Activated T-helper 9 cell treated with anti-CD3 and anti-CD28 coated beads, Interleukin-2, amount 50 U/mL, for 16 hours (primary cell): ENCODE measurements at places on chromosomes 12 and 14.
A peak's percentile ranks its signal among the peaks of the same experiment; 100 is the strongest.

DNA sequence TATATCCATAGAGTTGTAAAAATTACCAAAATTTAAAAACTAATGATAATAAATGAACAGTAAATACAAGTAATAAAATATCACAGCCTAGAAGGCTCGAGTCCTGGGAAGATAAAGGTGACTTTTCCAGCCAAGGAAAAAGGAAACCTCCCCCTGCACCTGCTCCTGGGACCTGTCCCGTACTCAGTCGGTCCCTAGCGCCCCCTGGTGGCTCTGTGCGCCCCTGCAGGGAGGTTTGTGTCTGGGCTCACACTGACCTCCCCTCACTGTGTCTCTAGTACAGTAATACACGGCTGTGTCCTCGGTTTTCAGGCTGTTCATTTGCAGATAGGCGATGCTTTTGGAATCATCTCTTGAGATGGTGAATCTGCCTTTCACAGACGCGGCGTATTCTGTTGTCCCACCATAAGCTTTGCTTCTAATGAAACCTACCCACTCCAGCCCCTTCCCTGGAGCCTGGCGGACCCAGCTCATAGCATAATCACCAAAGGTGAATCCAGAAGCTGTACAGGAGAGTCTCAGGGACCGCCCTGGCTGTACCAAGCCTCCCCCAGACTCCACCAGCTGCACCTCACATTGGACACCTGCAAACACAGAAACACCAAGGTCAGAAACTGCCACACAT lies 1030.4 kb downstream of the TMEM121 start:
- DNase-seq, result peak; percentile 74

DNA sequence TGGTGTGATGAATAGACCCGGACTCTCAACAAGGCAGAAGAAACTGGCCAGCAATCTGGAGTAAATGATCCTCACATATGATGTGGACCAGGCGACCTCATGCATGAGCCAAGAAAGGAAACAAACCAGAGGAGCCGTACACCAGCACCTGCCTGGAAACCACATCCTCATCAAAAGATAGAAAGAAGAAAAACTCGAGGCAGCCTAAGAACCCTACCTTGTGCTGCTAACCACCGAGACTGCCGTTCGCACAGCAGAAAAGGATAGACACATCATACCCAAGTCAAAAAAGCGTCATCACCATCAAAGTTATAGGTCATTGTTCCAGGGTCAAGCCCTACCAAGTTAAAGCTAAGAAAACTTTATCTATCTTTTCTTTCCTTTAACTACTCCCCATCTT lies 66.7 kb downstream of the RESF1 start:
- peak; percentile 2 for DNase-seq

GRCh38 chr14:104680806-104681688 lies 8.4 kb upstream of the INF2 start:
- DNase-seq, result no peak

GRCh38 chr14:36716614-36717184 lies 55.0 kb downstream of the PAX9 start:
- DNase-seq, result no peak

DNA sequence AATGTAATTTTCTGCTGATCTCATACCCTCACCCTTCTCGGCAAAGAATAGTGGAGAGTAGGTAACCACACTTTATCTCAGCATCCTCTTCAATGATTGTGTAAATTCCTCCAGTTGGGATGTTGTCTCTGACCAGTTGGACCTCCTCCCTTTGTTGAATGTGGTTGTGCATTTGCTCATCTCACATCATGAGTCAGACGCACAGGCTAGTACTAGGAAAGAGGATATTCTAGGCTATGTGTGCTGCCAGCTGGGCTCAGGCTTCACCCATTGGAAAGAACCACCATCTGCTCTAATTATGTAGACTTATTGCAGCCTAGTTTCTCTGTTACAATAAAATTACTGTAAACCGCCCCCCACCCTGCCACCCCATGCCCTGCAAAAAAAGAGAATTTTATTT lies 90.3 kb downstream of the LMO3 start:
- DNase-seq, result no peak

GRCh38 chr12:79782172-79782900 lies 91.6 kb upstream of the PAWR start:
- no peak for DNase-seq

DNA sequence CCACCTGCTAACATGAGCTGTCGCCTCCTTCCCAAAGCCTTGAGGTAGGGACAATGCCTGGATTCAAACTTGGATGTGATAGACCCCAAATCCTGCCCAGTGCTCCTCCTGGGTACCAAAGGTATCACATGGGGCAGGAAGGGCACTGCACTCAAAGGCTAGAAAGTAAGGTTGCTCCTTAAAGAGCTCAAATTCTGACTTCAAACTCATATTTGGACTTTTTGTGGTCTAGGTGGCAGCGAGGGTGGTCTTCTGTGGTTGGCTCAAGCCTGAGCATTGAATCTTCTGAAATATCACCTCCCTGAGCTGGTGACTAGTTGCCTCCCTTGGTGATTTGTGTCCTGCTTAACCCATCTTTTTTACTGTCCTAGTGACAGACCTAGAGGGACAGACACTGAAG lies 8.3 kb upstream of the RNASE4 start:
- no peak for DNase-seq

- DNase-seq, result no peak
These were observed 5.8 kb upstream of the BEGAIN start for GRCh38 chr14:100592972-100593371.

DNA sequence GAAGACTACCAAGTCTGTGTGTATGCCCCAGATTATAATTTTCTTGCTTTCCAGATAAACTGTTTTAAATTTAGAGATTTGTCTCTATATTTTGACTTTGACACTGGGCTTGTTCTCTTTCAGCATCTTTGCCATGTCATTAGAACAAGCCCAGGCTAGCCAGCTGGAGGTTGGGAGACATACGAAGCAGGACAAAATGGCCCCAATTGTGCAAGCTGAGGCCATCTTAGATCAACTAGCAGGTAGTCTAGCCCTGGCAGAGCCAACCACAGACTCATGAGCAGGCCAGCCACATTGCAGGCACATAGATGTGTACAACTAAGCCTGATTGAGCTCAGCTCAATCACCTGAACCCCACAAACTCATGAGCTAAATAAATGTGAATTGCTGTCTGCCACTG lies 321.4 kb downstream of the ATP23 start:
- no peak for DNase-seq

DNA sequence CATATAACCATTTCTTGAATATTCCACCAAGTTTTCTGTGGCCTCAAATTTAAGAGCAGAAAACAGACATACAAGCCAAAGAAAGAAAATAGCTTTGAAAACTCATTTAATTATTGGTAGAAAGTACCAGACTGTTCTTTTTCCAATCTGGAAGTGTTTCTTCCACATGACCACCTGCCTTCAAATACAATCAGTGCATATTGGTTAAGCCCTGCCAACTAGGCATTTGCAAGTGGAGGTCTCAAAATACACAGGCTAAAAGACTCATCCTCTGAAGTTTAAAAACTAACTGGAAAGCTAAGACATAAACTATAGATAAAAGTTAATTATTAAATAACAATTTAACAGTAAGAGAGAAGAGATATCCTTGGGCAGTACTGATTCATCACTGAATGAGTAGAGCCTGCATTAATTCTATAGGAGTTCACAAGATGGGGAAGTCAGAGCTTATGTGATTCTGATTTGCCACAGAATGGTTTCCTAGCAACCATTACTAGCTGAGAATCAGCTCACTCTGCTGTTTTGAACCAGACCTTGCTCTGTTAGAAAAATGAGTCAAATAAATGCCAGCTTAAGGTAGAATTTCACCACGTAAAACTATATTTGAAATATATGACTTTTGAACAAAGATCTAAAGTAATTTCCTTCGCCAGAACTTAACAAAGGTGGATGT lies 433.8 kb downstream of the FUT8 start:
- DNase-seq, result no peak

DNA sequence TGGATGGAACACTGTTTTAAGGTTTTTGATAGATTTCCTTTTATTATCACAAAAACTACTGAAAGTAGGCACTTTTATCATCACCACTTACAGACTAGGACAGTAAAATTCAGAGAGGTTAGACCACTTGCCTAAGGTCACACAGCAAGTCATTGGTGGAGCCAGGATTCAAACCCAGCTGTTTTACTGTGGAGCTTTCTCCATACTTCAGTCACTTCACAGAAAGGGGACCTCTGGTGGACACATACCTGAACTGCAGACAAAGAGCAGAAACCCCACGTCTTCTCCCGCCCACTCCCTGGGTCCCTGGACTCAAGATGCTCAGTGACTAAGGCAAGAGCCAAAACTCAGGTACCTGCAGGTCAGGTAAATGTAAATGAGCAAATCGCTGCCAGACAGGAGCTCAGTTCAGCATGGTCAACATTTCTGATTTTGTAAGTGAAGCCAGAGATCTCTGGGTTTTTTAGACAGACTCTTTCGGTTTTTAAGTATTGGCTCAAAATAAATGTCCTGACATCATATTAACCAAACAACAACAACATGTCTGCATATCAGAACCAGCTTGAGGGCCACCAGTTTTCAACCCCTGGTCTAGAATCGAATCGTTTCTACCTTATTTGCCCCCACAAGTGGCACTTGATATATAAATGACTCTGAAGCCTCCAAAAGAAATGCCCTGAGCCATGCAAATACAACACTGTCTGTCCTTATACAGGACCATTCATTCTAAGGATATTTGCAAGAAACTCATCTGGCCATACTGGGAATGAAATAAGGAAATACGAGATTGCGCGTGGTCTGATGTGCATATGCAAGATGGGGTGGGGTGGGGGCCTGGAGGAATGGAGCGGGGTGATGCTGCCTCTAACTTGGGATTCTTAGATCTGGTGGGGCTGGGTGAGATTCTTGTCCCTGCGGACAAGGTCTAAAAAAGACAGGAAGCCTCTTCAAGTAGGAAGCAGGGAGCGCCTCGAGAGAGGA lies 110.9 kb downstream of the KSR2 start:
- peak; percentile 23 for DNase-seq

DNA sequence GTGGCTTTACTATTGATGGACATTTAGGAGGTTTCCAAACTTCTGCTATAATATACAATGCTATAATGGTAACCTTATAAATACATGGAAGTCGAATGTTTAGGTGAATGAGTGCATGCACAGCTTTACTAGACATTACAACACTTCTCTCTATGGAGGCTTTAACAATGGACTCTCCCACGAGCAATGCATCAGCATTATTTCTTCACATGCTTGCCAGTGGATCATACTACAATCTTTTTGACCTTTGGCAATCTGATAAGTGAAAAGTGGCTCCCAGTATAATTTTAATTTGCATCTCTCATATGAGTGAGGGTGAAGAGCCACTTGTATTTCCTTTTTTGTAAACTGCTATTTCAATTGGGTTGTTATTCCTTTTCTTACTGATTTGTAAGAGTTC lies 18.2 kb downstream of the RDH12 start:
- DNase-seq, result no peak

DNA sequence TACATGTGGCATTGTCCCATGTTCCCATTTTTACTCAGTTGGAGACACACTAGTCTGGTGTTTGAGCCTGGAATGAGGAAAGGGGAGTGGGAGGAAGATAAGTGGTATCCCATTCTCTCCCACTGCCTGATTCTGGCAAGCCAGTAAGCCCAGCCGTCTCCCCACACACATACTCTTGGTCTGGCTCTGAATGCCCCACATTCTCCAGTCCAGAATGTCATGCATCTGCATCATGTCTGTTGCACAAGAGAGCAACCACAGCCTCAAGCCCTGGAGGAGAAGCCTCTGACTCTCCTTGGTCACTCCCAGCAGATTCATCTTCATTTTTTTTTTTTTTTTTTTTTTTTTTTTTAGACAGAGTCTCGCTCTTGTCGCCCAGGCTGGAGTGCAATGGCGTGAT lies 48.0 kb downstream of the DRAM1 start:
- no peak for DNase-seq

DNA sequence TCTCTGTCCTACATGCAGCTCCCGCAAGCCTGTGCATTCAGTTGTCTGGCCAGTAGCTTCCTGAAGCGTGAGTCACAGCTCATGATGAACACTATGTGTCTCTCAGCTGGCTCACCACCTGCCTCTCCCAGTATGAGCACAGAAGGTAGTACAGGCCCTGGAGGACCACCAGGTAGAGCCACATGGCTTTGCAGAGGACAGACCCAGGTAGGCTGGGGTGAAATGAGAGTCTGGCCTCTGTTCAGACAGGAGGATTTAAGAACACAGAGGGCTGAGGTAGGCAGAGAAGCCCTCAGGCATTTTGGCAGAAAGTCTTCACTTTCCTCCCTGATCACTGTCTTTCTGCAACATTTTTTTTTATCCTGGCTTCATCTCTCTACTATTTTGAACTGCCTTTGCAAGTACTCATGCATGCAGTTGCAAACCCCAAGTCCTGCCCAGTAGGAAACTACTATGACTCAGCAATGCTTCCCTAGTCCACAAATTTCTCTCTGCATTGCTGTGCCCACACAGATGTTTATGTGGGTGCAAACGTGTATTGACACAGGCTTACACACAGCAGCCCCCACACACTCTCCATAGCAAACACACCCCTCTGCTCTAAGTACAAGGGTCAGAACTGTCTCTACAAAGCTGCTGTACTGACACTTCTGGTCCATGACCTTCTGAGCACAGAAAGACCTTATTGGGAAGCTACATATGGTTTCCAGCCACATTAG lies 7.2 kb upstream of the SDR9C7 start:
- no peak for DNase-seq

DNA sequence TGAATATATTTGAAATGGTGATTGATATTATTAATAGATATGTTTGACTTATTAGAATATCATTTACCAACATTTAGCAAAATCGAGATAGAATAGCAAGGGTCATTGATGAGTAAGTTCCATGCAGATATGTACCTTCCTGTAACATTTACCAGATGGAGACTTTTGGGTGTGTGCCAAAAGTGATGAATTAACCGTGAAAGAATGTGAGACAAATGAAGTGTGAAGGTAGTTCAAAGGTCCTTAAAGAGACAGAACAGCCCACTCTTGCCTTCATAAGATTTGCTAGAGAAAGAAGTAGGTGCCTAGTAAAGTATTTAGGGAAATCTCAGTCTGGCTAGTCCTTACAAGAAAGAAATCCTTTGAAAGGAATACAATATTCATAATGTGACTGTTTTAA lies 45.5 kb downstream of the FGD4 start:
- no peak for DNase-seq

- no peak for DNase-seq
These were observed 156.5 kb downstream of the KCNK10 start for GRCh38 chr14:88166616-88167015.
